Effector memory CD4-positive, alpha-beta T cell (primary cell): ENCODE measurements at places on chromosomes 2 and 18.

GRCh38 chr2:8458503-8459459 lies 223.1 kb upstream of the ID2 start:
- DNase-seq, result no peak

DNA sequence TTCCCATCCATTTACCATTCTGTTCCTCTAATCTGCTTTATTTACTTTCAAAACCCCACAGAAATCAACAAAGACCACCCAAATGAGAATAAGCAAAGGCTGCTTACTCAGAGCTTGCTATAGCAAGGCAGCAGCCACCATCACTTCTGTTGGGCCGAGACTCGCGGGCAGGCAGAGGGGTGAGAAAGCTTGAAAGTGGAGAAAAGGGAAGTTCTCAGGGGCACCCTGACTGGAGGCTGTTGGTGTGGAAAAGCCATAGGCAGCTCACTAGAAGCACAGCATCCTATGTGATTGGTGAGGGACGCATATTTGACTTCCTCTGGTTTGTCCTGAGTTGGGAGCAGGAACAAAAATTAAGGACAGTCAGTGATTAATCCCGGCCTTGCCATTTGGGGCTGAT lies 269.7 kb upstream of the THSD7B start:
- DNase-seq, result no peak

- DNase-seq, result no peak
Observed at GRCh38 chr2:191218292-191218898, 26.8 kb upstream of the MYO1B start.

GRCh38 chr2:36565712-36566111 lies 32.3 kb downstream of the FEZ2 start:
- no peak for DNase-seq

DNA sequence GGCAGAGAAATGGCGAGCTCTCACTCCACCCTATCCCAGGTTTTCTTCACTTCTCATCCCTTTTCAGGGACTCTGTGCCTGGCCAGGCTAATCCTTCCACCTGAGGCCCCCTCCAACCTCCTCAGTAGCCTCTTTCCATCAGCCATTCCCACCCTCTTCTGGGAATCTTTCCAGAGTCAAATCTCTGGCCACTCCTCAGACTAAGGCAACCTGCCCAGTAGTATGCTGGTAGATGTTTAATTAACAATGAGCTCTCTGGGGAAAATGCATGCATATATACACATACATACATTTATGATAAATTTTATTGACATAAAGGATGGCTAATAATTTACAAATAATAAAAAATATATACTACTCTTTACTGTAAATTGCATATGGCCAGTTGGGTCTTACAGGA lies 11.4 kb upstream of the ASPRV1 start:
- DNase-seq, result no peak

- DNase-seq, result no peak
Observed at GRCh38 chr2:98014379-98014778, 18.6 kb upstream of the TMEM131 start.

DNA sequence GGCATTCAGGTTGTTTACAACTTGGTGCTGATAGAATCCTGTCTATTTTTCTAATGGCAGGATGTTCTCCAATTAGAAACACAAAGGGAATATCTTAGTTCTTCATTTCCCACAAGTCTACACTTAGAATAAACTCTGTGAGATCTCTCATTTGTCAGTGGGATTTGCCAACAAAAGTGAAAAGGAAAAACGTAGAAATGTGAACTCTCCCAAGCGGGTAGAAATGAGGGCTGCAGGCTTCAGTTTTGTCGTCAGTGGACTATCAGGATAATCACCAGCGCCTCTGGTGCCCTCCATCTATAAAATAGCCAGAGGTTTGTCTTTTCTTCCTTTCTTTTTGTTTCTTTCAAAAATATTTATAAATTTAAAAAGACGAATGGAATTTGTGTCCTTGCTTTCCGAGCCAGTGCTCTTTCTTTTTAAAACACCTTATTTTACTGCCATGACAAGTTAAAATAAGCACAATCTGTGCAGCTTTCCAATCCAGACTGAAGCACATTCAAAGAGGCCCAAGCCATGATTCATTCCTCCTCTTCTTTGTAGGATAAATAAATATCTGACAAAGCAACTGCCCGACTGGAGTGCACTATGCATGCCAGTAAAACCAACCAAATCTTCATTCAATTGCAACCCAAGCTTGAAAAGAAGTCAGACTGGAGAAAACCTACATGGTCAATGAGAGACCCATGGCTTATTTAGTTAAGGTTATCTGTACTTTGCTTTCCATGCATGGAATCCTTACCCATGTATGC lies 185.8 kb downstream of the ANKRD44 start:
- DNase-seq, result no peak

DNA sequence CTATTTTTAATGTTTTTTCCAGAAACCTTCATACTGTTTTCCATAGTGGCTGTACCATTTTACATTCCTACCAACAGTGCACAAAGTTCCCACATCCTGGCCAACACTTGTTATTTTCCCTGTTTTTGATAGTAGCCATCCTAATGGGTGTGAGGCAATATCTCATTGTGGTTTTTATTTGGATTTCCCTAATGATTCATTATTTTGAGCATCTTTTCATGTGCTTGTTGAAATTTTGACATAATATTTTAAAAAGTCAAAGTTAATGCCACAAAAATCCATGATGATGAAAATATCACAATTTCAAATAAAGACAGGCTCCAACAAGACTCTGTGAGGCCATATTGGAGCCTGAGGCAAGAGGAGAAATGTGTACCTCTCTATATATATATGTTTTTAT lies 50.2 kb downstream of the VWA3B start:
- DNase-seq, result no peak

GRCh38 chr2:53442783-53443182 lies 324.8 kb upstream of the CHAC2 start:
- no peak for DNase-seq

GRCh38 chr18:78911751-78912283 lies 67.8 kb upstream of the SALL3 start:
- DNase-seq, result no peak

GRCh38 chr2:157444641-157445040 lies 752 bp upstream of the CYTIP start:
- no peak for DNase-seq

- no peak for DNase-seq
Observed at GRCh38 chr18:50022985-50023384, 172.0 kb downstream of the MYO5B start.

GRCh38 chr2:137947728-137948336 lies 16.4 kb upstream of the HNMT start:
- DNase-seq, result no peak

DNA sequence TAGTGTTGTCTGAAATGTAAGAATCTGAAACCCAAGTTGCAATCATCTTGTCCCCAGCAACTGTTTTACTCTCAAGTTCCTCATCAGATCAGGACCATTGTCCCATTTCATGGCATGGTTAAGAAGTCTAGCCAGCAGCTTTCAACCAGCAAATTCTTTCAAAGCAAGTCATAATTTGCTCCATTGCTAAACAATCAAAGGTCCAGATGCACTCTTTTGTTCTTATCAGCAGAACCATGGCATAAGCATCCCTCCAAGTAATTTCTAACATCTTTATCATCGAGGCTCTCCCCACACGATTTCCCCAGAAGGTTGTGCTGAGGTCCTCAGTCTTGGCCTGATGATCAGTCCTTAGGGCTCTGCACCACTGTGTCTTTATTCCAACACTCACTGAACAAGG lies 67.5 kb upstream of the APCDD1 start:
- no peak for DNase-seq

DNA sequence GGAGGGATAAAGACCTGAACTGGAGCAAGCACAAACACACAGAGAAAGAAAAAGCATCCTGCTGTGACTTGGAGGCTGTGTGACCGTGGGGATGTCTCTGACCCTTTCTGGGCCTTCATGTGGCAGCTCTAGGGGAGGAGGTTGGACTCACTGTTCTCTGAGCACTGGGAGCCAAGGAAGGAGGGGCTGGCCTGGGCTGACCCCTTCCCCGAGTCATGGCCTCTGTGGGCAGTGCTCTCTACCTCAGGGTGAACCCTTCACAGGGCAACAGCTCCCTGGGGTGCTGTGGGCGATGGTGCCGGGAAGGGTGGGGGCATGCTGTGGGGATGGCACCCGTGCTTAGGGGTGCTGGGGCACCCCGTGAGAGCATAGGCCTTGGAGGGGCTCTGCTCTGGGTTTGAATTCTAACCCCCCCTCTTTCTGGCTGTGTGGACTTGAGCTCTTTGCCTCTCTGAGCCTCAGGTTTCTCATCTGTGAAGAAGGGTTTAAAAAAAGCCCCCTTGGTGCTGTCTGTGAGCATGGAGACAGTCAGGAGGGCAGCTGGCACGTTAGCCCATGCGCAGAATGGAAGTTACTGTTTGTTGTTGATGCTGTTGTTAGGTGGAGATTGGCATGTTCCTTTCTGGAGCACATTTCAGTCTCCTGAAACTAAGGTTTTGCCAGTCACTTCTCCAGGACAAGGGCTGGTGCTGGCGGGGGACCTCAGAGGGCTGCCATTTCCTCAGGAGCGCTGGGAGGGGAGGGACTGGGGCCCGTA lies 700 bp downstream of the TOGARAM2 start:
- no peak for DNase-seq

DNA sequence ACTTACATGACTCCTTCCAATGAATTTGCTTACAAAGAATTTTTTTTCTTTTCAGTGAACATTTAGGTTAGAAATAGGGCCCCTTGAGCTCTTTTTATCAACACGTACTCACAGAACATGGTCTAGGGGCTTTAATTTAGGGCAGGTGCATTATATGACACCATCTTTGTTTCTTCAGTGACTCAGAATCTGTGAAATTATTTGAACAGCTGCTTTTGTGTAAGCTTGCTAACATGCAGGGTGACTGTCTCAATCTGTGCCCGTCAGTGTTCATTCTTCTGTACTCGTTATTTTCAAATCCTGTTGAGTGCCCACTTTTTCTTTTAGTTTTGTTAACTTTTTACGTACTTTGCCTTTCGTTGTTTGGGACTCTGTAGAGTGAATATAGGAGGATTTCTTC lies 52.8 kb upstream of the CABYR start:
- DNase-seq, result no peak

- no peak for DNase-seq
Observed at GRCh38 chr18:47968721-47969120, 38.3 kb upstream of the SMAD2 start.

- no peak for DNase-seq
Observed at GRCh38 chr2:177548636-177549035, 156.1 kb downstream of the AGPS start.

- DNase-seq, result no peak
Observed at GRCh38 chr2:239514754-239515530, 114.1 kb upstream of the HDAC4 start.

DNA sequence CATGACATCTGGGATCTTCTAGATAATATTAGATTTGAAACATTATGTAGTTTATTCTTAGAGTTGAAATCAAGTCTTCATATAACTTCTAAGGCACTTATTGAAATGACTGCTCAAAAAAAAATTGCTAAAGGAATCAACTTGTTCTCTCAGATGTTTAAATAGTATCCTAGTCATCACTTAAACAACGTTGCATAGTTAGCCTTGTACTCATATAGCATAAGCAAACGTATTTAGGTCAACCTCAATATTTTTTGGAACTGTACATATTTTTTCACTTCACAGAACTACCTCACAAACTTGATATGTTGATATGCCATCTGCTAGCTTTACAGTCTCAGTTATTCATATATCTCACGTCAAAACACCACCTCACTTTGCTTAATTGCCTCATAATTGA lies 47.1 kb upstream of the CREB1 start:
- DNase-seq, result no peak

DNA sequence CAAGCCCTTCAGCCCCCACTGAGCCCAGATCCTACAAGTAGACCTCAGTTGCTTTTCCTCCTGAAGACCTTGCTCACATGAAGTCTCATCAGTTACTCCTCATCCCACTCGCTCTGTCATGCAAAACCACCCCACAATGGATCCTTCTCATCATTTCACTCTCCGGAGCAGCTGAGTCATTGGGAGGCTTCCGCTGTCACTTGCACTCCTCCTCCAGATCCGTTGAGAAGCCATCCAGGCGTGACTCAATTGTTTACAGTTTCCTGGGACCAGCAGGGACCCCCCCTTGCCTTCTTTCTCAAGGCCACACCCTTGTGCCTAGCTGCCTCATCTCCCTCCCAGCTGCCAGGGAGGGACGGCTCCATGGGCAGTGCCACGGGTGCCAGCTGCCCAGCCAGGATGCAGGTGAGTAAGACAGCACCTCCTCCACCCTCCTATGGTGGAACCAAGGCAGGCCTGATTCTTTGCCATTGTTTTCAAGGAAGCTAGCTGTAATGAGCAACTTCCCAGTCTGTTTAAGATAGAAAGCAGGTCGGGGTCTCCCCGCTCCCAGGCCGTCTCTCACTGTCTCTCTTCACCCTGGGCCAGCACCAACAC lies 16.3 kb downstream of the GPR55 start:
- DNase-seq, result no peak

GRCh38 chr2:24385366-24385765 lies 25.0 kb upstream of the ITSN2 start:
- no peak for DNase-seq

DNA sequence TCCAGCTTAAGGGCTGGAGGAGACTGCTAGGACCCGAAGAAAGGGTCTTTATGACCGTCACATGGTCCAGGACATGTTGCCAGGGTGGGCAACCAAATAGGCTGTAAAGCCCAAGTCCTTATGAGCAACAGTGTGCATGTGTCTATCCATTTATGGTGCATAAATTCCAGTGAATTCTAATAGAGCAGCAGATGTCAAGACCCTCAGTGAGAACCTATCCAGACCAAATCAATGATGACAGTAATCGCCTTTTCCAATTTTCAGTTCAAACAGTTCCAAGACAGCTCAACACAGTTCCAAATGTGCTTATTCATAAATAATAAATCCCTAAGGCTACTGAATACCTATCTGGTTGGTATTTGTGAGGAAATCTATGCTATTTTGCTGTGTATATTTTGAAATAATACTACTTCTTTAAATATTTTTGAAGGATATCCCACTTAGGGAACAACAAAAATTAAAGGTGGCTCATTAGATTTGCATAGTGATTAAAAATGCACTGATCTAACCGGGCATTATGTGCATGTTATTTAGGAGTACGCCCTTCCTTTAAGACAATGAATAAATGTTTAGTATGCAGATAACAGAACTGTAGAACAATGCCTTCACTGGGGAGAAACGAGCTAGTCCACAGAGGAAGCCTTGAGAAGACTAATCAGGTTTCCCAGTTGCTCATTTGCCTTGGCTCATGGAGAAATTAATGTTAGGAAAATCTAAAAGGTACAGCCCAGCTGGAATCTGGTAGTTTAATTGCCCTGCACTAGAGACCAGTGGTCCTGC lies 519.5 kb upstream of the CHAC2 start:
- no peak for DNase-seq

DNA sequence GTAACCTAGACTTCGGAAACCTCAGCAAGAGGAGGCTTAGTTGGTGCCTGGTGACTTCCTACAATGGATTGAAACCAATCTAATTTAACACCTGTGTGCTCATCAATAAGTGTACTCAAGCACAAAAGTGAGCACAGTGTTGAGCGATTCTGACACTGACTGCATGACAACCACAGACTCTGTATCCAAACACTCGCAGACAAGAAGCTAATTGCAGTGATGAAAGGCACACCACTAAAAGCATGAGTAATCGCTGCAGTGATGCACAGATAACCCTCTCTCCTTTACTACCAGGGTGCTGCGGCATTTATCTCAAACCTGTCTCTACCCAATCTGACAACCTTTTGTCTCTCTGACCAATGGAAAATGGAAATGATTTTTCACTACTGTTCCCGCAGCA lies 168.1 kb downstream of the AFF3 start:
- no peak for DNase-seq
